Activated CD4-positive, alpha-beta T cell treated with anti-CD3 and anti-CD28 coated beads, Interleukin-2, amount 10 ng/mL, durations not matched to agents 7 days and 5 days (primary cell): ENCODE measurements at places on chromosomes 13 and 19. TPM values are rescaled to one million over a fixed set of nuclear protein-coding genes. Genes with fewer than 3 reads are reported as not detected.

GRCh38 chr13:63337041-63337440, 1921.4 kb upstream of the PCDH20 start:
- H3K36me3 ChIP-seq = no peaks in the 10 kb centered on the region
- no peak overlapping the region for H3K4me3 ChIP-seq

DNA sequence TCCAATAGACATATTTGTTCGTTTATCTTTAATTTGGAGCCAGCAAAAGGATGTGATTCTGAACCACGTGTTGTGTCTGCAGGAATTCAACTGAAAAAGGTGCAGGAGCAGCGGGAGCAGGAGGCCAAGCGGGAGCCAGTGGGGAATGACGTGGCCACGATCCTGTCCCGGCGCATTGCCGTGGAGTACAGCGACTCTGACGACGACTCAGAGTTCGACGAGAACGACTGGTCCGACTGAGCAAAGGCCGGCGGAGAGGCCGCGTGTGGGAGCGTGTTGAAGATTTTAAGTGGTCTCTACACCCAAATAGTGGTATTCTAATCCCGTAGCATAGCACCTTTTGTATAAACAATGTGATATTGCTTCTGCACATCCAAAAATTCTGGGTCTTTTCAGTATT, 75.0 kb downstream of the GPR12 start:
- DNase-seq = no peak
- no peaks in the 10 kb centered on the region for H3K36me3 ChIP-seq
- H3K4me3 ChIP-seq = no peak overlapping the region
- no peak overlapping the region for H3K27ac ChIP-seq

GRCh38 chr13:80341756-80342370, 937 bp upstream of the SPRY2 start:
- peaks cover 13% of the 10 kb centered on the region for H3K4me1 ChIP-seq
- H3K36me3 ChIP-seq = no peaks in the 10 kb centered on the region
- no peak for DNase-seq
- peaks cover 38% of the 10 kb centered on the region for H3K27me3 ChIP-seq
- no peak overlapping the region for H3K27ac ChIP-seq
- H3K4me3 ChIP-seq = peak overlapping the region; percentile 32

- no peak overlapping the region for H3K27ac ChIP-seq
- H3K4me3 ChIP-seq = no peak overlapping the region
- no peaks in the 10 kb centered on the region for H3K27me3 ChIP-seq
- H3K36me3 ChIP-seq = no peaks in the 10 kb centered on the region
These were observed 124.7 kb downstream of the RBM26 start for GRCh38 chr13:79281339-79281747.

Gene MAMSTR
- total RNA-seq = 1.1 TPM

DNA sequence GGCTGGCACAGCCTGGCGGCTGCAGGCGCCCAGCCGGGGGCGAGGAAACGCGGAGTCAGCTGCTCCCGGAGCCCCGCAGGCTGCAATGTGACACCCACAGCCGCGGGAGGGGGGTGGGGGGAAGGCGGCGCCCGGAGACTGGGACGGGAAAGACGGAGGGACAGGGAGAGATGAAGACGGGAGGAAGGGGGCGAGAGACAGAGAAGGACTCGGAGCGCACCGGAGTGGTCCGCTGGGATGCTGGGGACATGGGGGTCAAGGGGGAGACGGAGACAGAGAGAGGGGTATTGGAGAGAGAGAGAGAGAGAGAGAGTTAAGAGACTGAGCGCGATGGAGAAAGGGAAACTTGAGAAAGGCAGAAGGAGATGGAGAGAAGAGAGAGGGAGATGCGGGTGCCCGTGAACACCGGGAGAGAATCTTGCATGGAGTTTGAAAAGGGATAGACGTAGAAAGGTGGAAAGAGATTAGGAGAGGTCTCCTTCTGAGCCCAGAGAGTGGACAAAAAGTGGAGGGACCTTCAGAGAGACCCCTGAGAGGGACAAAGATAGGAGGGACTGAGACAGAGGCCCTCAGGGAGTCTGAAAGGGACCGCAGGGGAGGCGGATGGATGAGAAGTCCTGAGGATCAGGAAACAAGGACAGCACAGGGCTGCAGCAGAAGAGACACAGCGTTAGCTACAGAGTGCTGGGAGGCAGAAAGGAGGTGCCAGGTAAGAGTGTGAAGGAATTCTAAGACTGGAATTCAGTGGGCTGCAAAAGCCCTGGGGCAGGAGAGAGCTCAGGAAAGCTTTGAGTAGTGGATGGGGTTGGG, 1.0 kb downstream of the SCN1B start:
- DNase-seq = no peak
- H3K36me3 ChIP-seq = peaks cover 14% of the 10 kb centered on the region
- H3K27me3 ChIP-seq = peaks cover 35% of the 10 kb centered on the region
- H3K27ac ChIP-seq = no peak overlapping the region

- H3K4me3 ChIP-seq = no peak overlapping the region
- H3K27ac ChIP-seq = no peak overlapping the region
- no peaks in the 10 kb centered on the region for H3K36me3 ChIP-seq
- no peaks in the 10 kb centered on the region for H3K27me3 ChIP-seq
These were observed 133.2 kb upstream of the SLITRK5 start for GRCh38 chr13:87537951-87538350.

GRCh38 chr19:53183146-53183764, 9.9 kb downstream of the ZNF665 start:
- peaks cover 43% of the 10 kb centered on the region for H3K36me3 ChIP-seq
- no peaks in the 10 kb centered on the region for H3K27me3 ChIP-seq
- no peak for DNase-seq
- no peak overlapping the region for H3K27ac ChIP-seq
- H3K4me1 ChIP-seq = no peaks in the 10 kb centered on the region

Gene ZNF763
- 1.9 TPM for total RNA-seq

Gene KASH5
- total RNA-seq = 0.45 TPM

GRCh38 chr13:54628383-54628782, 1599.8 kb downstream of the OLFM4 start:
- DNase-seq = no peak
- H3K4me1 ChIP-seq = no peaks in the 10 kb centered on the region
- H3K4me3 ChIP-seq = no peak overlapping the region
- H3K27ac ChIP-seq = no peak overlapping the region
- no peaks in the 10 kb centered on the region for H3K36me3 ChIP-seq
- H3K27me3 ChIP-seq = no peaks in the 10 kb centered on the region

Gene APC2
- total RNA-seq = 0.02 TPM

DNA sequence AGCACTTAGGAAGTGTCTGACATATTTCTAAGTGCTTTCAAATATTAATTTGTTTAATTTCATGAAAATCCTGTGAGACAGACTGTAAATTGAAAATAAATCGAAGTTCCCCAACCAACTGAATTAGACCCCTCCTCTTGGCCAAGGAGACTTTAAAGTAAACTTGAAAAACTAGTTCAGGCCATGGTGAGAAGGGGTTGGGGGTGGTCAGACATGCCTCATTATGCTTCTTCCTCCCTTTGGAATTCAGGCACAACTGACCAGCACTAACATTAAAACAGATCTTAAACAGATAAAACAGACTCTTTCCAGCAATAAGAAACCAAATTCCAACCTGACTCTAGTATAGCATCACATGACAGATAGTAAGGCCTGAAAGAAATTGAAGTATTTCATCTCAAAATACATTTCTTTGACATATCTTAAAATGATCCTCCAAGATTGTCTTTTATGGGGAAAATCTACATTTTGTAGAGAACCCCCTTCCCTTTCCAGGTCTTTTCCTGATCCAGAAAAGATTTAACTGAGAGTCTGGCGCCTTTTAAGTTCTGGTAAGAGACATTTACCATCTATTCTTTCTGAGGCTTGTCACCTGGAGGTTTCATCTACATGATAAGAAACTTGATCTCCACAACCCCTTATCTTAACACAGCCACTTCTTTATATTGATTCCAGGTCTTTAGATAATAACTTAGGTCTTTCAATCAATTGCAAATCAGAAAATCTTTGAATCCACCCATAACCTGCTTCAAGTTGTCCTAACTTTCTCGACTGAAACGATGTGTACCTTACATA, 336.5 kb downstream of the PCDH20 start:
- H3K27me3 ChIP-seq = no peaks in the 10 kb centered on the region
- no peaks in the 10 kb centered on the region for H3K4me1 ChIP-seq
- no peak for DNase-seq
- no peak overlapping the region for H3K27ac ChIP-seq

Gene GPC5
- not detected for total RNA-seq
